ENCODE measurements at places on chromosomes 6 and 20.

- DNase-seq, result peak; percentile 41
Measured at GRCh38 chr20:20333866-20334265, 34.0 kb upstream of the INSM1 start.

DNA sequence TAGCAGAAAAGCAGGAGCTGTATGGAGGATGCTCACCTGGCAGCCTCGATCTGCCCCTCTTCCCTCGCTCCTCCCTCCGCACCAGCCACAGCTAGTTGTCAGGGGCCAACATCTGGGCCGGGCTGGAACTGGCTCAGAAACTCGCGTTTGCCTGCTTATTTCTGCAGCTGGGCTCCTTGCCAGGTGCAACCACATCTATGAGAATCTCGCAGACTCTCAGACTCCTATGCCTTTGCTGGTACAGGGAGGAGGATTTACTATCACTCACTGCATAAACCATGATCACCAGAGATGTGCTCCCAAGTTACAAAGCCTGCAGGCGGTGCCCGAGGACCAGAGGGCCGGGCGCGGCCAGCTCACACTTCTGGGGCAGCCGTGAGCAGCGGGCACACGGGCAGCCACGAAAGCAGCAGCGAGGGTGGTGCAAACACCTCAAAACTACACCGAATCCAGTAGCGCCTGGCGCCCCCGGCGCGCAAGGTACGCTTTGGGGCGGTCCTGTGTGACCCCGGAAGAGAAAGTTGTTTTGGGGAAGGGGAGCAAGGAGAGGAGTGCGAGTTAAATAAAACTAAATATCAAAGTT is 577 bp upstream of the LRRC1 start:
- peak; percentile 66 for DNase-seq

DNA sequence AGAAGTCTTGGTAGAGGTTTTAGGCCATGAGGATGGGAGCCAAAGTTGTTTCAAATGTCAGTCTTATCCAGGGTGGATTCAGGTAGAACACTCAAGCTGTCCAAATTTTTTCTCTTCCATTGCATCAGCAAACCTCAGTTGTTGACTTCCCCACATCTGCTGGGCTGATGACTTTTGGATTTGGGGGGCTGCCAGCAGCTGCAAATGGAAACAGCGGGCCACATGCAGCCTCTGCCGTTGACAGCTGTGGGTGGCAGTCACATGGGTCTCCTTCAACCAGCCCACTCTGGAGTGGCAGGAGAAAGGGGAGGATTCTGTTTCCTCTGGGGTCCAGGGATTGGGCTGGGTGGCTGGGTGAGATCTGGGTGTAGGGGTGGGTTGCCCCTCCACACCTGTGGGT is 5.8 kb upstream of the MLN start:
- peak; percentile 55 for DNase-seq

DNA sequence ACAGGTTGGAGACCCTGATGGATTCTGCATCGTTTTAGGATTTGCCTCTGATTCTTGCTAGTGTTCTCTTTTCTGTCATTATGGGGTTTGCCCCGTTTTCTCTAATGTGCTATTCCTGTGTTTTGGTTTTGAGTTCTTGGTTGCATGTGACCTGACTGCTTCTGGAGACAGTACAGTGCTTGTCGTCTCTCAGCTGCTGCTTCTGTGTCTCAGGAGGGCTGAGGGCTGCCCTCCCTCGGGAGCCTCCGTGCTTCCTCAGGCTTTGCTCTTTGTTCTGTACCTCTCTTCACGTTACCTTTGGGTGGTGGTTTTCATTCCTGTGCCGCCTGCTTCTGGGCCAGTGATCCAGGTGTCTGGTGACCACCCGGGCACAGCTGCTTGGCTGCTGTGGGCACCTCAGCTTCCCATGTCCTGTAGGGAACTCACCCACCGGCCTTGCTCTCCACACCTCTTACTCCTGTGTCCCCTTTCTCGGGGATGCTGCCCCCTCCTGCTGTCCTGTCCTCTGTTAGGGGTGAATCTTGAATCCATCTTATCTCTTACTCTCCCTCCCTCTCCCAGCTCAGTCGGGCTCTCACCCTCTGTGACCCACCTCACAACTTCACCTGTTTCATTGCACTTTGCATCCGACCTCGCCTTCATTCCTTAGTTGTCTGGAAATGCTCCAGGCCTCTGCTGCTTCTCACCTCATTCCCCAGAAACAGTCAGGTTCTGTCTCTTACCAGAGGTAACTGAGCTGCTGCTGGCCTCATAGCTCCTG is 33.2 kb downstream of the PANK2 start:
- no peak for DNase-seq

- no peak for DNase-seq
Measured at GRCh38 chr20:50571466-50571865, 61.3 kb downstream of the PTPN1 start.

- DNase-seq, result no peak
Measured at GRCh38 chr20:32546918-32547752, 38.0 kb downstream of the NOL4L start.

- DNase-seq, result no peak
Measured at GRCh38 chr6:15027472-15027871, 218.4 kb upstream of the JARID2 start.

- DNase-seq, result peak; percentile 91
Measured at GRCh38 chr6:6696867-6697531, 108.5 kb downstream of the LY86 start.

DNA sequence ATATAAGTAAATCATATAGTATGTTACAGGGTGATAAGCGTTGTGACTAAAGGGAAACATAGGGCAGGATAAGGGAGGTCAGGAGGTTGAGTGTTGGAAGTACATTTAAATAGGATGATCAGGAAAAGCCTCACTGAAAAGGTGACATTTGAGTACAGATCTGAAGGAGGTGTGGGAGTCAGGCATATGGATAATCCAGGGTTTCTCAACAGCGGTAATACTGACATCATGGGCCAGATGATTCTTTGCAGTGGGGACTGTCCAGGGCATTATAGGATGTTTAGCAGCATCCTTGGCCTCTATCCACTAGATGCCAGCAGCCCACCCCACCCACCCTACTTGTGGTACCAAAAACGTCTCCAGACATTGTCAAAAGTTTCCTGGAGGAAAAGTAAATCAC is 292.6 kb upstream of the PREP start:
- DNase-seq, result no peak

DNA sequence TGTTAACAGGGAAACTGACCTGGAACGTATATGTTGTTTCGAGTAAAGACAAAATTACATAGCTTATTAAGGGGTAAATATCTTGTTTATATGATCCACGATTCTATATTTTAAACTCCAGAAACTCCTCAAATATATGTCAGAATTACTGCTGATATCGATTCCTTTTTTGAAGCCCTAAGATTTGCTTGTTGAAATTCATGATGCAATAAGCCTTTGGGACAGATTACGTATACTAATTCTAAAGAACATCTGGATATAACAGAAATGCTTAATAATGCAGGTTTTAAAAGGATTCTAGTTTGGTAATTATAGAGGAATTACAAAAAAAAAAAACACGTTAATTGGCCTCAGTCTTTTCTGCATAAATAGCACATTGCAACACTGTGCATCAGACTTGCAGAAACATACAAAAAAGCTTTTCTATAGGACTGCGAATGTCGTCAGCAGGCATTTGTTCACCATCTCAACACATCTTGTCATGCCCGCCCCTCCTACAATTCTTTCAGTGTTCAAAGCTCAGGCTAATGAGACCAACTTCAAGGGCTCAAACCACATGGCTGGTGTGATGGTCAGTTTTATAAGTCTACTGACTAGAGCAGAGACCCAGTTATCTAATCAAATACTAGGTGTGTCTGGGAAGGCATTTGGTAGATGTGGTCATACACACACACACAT is 74.9 kb downstream of the AGPAT4 start:
- DNase-seq, result no peak

DNA sequence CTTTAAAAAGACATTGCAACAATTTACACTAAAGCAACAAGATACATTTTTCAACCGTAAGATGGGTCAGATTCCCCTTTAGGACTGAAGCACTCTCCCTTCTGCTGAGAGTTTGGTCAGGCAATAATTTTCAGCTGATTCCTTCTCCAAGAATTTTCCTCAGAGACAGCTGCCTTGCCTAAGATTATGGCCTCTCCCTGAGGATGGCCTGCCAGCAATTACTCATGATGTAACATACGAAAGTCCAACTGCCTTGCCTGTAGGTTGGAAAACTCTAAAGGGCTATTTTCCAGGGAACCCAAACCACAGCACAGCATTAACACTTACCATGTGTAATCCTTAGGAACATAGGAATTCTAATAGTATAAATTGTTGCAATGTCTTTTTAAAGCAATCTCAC is 229.1 kb upstream of the FLRT3 start:
- DNase-seq, result no peak

- no peak for DNase-seq
Measured at GRCh38 chr20:42435230-42435629, 754.5 kb downstream of the PTPRT start.

DNA sequence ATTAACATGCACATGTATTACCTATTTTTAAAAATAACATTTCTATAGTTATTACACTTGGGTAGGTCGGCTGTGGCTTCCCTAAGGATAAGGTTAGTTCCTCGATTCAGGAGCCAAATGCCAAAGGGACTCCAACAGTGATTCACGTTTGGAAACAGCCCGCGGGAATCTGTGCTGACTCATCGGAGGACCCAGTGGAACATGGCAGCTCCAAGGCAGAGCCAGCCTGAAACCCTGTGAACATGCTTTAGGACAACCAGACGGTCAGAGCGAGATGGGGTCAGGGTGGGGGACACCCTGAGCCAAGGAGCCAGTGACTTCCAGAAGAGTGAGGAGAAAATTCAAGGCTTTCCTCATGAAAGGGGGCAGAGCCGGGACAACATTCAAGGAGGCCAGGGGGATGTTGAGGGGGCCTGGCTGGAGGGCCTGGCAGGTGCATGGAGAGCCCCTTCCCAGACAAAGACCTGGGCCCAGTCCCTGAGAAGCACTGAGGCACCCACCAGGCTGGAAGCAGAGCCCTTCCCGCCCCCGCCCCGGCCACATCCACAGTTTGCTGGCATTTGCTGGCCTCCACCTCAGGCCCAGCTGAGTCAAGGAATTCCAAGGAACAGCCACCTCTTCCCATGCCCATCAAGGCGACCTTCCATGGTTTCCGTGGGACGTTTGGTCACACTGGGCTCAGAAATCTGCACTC is 133.2 kb downstream of the SNX5 start:
- DNase-seq, result no peak

GRCh38 chr6:141451511-141452353 is 681.0 kb upstream of the GJE1 start:
- no peak for DNase-seq

- no peak for DNase-seq
Measured at GRCh38 chr20:4811257-4811656, 89.5 kb downstream of the PRND start.

- DNase-seq, result no peak
Measured at GRCh38 chr6:15351631-15352030, 105.8 kb downstream of the JARID2 start.

- peak; percentile 79 for DNase-seq
Measured at GRCh38 chr20:49508435-49509199, 26.1 kb upstream of the KCNB1 start.

DNA sequence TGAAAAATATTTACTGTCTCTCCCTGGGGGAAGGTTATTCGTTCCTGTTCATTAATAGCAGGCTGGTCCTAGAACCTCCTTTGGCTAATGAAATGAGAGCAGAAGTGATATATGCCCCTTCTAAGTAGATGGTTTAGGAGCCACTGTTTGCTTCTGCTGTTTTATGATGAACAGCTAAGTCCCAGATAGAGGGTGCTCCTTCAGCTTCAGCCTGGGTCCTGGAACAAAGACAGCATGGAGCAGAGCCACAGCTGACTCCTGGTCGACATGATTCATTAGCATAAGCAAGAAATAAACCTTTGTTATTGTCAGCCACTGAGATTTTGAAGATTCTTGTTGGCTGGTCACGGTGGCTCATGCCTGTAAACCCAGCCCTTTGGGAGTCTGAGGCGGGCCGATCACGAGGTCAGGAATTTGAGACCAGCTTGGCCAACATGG is 47.8 kb upstream of the ARMC2 start:
- DNase-seq, result no peak

GRCh38 chr20:774016-774659 is 5.8 kb upstream of the SLC52A3 start:
- peak; percentile 13 for DNase-seq

DNA sequence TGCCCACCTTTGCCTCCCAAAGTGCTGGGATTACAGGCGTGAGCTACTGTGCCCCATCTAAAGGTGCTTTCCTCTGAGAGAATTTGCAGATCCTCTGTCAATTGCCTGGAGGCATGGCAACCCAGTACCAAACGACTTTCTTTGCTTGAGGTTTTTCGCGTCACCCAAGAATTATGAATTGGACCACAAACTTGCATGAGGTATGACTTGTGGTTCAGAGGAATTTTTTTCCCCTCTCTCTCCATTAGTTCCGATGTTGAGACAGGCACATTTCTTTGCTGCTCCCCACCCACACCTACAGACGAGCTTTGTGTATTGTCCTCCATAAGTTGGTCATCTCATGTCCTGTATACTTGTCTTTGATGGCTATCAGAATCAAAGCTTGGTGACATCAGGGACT is 11.8 kb upstream of the SCAF8 start:
- peak; percentile 61 for DNase-seq

GRCh38 chr20:63751471-63752271 is 12.1 kb downstream of the SLC2A4RG start:
- DNase-seq, result peak; percentile 6

- no peak for DNase-seq
Measured at GRCh38 chr6:25248123-25248522, 31.1 kb upstream of the CARMIL1 start.

DNA sequence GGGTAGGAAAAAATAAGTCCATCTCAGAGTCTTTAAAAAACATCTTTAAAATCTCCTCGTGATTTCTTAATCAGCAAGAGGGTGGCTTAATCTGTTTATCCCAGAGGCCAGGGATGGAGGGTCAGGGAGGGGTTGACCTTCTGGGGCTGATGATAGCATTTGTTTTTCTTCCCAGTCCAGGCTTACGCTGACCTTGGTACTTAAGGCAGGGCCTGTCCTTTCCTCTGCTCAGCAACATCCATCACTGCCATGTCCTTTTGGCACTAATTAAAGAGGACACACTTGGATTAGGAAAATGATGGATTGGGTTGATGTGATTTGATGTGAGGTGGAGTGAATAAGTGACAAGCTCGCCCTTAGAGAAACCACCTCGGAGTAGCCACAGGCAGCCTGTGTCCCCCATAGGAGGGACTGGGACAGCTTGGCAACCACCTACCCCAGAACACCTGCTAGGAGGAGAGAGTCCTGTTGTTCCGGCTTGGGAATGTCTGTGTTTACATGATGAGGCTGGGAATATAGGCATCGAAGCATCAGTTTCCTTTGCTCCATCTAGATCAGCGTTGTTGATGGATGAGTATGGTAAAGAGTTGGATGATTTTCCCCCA is 44.2 kb downstream of the PHACTR3 start:
- DNase-seq, result no peak

GRCh38 chr6:46048646-46049297 is 33.1 kb upstream of the CLIC5 start:
- no peak for DNase-seq

DNA sequence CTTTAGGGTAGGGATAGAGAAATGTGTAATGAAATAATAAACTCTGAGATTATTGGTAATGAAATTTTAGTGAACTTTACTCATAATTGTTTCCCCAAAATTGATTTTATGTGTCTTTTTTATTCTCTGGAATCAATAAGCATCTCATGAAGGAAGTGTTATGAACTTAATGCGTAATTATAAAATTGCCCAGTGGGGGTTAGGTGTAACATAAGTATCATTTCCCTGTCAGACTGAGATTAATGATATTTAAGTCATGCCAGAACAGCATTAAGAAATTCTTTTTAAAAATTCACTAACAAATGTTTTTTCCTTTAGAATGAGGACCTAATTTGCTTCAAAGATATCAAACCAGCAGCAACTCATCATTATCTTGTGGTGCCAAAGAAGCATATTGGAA is 10.0 kb downstream of the HINT3 start:
- DNase-seq, result no peak

Data from common myeloid progenitor, CD34-positive (primary cell).